Body of pancreas (tissue), 4 donors: ENCODE measurements at places on chromosomes 3 and 15. TPM values are rescaled to one million over a fixed set of nuclear protein-coding genes. Genes with fewer than 3 reads are reported as not detected.

The ACSBG1 gene
- total RNA-seq = not detected

DNA sequence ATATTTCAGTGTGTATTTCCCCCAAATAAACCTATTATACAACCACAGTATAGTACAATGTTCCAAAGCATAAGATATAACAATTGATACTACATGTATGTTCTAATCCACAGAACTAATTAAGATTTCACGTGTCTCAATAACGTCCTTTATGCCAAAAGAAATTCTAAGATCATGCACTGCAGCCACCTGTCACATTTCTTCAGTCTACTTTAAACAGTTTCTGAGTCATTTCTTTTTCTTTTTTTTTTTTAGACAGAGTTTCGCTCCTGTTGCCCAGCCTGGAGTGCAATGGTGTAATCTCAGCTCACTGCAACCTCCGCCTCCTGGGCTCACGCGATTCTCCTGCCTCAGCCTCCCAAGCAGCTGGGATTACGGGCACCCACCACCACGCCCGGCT is 190.2 kb downstream of the STAG1 start:
- no peak for DNase-seq

DNA sequence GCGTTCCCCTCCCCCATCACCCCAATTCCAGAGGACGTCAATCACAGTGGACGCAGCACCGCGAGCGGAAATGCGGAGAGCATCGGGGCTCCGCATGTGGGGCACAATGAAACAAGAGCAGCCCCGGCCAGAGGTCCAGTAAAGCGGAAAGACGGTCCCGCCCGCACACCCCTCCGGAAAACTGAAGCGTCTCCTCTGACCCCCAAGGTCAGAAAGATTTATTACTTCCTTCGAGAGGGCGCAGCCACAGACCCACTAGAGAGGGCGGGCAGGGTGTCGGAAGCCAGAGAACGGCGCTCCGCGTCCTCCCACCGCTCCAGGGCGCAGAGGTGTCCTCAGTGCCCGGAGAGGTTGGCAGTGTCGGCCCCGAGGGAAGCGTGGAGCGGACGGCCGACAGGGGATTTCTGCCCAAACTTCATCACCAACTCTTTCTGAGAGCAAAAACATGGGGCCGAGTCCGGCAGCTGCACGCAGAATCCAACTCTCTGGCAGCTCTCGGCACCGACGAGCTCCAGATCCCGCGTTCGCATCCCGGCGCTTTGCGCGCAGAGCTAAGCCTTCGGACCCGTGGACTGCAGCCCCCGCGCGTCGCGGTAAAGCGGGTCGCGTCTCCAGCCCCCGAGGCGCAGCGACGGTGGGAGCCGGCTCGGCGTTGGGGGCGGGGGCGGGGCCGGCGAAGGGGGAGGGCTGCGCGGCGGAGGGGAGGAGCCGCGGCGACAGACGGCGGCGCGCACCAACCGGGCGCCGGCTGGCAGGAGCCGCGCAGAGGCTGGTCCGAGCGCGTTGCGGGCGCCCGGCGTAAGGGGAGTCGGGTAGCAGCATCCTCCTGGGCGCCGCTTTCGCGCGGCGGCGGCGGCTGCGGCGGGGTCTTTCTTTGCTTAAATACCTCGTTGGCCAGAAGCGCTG is at the start of gene CHST2:
Gene CHST2, plus strand, starts transcription at position 763 of the 906 bp plus-strand sequence. CDS start 1,046 bp downstream, outside the sequence.
- peak; percentile 25 for DNase-seq

DNA sequence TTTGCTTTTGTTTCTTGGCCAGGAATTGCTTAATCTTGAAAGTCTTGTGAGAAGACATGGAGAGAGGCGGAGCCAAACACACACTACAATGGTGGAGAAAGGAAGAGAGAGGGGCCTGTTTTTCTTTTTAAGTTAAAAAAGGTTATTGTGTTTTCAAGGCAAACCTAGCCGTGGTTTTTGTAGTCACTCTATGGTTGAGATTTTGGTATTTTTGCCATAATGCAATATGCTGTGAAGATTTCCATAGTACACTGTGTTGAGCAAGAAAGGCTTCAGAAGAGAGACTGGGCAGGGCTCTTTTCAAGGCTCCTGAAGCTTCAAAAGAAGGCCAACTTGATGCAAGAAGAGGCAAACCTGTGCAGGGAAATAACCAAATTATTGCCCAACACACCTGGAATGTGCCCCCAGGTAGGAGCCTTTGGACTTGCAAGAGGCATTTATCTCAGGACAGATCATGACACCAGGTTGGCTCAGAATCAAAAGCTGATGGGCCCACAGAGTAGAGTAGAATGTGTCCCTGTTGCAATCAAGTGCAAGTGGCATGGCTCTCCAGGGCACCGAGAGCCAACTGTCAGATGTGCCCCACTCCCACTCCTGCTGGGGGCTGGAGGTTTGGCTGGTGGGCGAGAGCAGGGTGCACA is 22.1 kb downstream of the AMOTL2 start:
- peak; percentile 83 for DNase-seq
